ENCODE measurements at places on chromosomes 6 and 20. TPM values are rescaled to one million over a fixed set of nuclear protein-coding genes. Genes with fewer than 3 reads are reported as not detected.

PRSS35 gene
- polyA plus RNA-seq = 36.9 TPM

SOX18 gene
- 5.6 TPM for polyA plus RNA-seq

SLC16A10 gene
- polyA plus RNA-seq = 25.0 TPM

- no peak for DNase-seq
Measured at GRCh38 chr6:88865275-88865674, 98.1 kb downstream of the RNGTT start.

DNA sequence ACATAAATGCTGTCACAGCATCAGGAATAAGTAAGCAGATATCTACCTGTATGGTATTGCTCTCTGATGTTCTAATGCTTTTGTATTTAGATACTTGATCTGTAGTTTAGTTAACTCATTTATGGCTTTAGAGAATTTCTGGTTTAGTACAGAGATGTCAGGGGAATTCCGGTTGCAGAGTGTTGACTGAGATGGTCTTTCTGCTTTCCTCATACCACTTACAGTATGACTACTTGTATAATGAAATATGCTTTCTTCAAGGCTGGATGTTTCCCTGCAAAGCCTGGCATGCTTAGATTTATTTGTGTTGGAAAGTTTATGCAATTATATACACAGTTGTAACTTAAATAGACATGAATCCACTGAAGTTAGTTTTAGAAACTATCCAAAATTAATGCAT lies 278.4 kb downstream of the CDH26 start:
- DNase-seq = no peak

GRCh38 chr20:43840382-43841070 lies 74.1 kb upstream of the TOX2 start:
- no peak for DNase-seq

- no peak for DNase-seq
Measured at GRCh38 chr6:115969207-115969929, 91.3 kb downstream of the FRK start.

GRCh38 chr6:49775043-49775442 lies 12.0 kb downstream of the PGK2 start:
- DNase-seq = no peak

- no peak for DNase-seq
Measured at GRCh38 chr6:35213824-35214756, at the start of gene SCUBE3. SCUBE3 (plus strand) TSS chr6:35213956; CDS start chr6:35214419, 463 bp downstream.

DNA sequence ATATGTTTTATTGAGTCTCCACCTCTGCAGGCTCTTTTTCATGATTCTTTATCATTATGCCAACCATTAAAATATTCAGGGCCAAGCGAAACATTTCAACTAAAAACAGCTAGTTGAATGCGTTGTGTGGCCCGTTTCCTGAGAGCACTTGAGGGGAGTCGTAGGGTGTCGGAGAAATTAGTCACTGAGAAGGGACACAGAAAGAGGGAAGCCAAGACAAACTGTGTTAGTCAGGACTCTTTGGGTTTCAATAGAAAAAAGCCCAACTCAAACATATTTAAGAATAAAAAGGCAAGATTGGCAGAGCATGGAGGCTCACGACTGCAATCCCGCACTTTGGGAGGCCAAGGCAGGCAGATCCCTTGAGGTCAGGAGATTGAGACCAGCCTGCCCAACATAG lies 58.9 kb downstream of the MAFB start:
- DNase-seq = no peak

DNA sequence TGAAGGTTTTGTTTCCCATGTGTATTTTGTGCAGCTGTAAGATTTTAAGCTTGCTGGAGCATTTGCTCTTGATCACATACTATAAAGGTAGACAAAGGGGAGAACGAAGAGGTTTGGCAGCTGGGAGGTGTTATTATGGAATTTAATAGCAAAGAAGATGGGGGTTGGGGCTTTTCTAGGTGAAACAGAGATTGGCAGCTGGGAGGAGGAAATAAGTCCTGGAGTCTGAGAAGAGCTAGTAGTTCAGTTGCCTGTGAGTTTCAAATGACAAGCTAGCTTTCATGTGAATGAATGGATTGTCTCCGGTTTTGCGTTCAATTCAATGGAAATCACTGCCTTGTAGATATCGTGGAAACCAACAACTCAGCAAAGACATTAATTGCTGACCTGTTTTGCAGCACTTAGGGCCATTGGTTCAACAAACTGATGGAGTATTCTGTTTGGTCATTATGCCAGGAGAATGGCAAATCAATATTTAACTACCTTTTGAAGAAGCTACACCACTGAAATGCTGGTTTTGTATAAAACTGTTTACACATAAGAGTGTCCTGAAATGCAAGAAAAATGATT lies 38.1 kb upstream of the FLRT3 start:
- DNase-seq = no peak

- DNase-seq = no peak
Measured at GRCh38 chr20:40109136-40109535, 579.9 kb downstream of the MAFB start.

DNA sequence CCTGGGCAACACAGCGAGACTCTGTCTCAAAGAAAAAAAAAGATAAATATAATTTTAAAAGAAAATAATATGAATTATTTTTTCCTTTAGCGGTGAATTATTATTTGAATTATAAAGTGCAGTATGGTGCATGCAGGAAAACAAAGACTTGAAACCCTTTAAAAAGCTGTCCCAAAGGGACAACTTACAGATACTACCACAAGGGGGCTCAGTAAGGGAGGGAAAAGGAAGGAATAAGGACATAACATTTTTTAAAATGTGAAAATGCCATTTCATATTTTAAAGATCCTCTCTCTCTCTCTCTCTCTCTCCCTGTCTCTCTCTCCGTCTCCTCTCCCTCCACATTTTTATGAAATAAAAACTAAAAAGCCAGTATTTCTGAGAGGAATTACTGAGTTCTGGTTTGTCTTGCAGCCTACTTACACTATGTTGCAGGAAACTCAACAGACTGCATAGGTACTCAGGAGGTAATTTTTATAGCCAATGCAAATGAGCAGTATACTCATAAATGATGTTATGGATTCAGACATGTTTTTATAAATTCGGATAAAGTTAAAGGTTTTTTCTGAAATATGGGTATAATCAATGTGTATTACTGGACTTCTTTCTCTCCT lies 455.0 kb upstream of the GJE1 start:
- peak; percentile 8 for DNase-seq

Data from right renal cortex interstitium (tissue), 3 donors.